ENCODE measurements at places on chromosomes 2 and 18. TPM values are rescaled to one million over a fixed set of nuclear protein-coding genes. Genes with fewer than 3 reads are reported as not detected.

Gene ARMC9
- 43.1 TPM for total RNA-seq

Gene ESPNL
- total RNA-seq: 0.09 TPM

Gene MC4R
- 0.35 TPM for total RNA-seq

Gene CD8B2
- 0.21 TPM for total RNA-seq
